Amniotic stem cell (primary cell): ENCODE measurements at places on chromosomes 2 and 18.

- no peak for DNase-seq
These were observed 58.0 kb downstream of the NEDD4L start for GRCh38 chr18:58102018-58102417.

DNA sequence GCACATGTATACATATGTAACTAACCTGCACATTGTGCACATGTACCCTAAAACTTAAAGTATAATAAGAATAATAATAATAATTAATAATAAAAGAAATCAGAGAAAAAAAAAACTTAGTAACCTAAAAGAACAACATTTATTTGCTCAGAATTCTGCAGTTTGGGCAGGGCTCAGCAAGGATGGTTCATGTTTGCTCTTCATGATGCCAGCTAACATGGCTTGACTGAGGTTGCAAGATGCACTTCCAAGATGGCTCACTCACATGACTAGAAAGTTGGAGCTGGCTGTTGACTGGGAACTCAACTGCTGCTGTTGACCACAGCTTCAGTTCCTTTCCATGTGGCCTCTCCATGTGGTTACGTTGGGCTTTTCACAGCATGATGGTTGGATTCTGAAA is 56.4 kb downstream of the KLHL29 start:
- DNase-seq: no peak

DNA sequence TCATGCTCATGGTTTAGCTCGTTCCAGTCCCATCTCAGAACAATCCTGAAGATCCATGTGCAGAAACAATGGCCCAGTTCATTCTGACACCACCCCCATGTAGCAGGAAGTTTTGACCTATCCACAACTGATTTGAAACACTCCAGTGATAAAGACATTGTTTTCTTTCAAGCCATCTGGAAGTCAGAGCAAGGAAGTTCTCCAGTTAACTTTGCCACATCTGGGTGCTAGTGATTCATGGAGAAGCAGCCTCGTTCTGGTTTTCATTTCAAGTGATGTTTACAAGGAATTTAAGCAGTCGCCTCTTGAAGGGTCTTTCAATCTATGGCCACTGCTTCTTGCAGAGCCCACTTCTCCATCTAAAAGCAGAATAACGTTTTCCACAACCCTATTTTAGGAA is 36.6 kb upstream of the TWIST2 start:
- DNase-seq: no peak

- no peak for DNase-seq
These were observed 65.7 kb downstream of the SLC8A1 start for GRCh38 chr2:40386177-40386576.

- DNase-seq: no peak
These were observed 95.9 kb downstream of the CRIM1 start for GRCh38 chr2:36451512-36451911.

DNA sequence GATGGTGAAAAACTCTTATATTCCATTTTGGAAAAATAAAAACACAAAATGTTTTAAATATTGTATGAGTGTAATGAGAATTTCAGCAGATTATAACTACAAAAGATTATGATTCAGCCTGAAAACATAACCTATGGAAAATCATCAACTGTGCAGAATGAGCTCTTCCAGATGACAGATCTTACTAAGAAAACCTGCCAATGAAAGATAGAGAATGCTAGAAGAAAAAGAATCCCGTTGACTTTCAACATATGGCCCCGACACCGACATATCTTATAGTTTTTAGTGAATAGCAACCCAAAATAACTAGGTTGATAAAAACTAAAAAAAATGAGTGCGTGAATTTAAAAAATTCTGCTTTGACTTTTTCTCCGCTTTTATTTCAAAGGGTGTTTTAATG is 178.0 kb downstream of the BABAM2 start:
- no peak for DNase-seq

GRCh38 chr18:2303517-2304238 is 267.6 kb downstream of the METTL4 start:
- DNase-seq: no peak

GRCh38 chr2:183610724-183611123 is 486.5 kb downstream of the NUP35 start:
- no peak for DNase-seq

DNA sequence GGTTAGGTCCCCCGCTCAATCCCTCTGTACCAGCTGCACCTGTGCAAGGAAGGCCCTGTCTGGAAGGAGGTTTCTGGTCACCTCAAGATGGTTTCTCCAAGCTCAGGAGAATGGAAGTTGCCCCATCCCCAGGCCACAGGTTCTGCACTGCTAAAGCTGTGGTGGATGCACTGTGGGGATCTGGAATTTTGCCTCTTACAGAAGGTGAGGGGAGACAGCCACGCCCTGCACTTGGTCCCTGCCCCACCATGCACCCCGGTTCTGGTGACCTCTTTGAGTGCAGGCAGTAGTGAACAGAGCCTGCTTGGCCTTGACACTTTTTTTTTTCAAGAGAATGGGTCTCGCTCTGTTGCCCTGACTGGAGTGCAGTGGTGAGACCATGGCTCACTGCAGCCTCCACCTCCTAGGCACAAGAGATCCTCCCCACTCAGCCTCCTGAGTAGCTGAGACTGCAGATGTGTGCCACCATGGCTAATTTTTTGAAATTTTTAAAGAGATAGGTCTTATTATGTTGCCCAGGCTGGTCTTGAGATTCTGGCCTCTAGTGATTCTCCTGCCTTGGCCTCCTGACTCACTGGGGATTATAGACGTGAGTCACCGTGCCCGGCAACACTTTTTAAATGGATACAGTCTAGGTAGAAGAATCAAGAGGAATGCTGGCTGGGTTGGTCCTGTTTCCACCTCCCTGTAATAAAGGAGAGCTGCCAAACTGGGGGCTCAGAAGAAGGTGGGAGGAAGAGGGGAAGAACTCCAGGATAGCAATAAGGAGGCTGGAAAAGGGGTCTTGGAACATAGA is 5.8 kb upstream of the NT5DC4 start:
- no peak for DNase-seq

GRCh38 chr2:217709478-217710210 is 293.2 kb downstream of the TNS1 start:
- no peak for DNase-seq

DNA sequence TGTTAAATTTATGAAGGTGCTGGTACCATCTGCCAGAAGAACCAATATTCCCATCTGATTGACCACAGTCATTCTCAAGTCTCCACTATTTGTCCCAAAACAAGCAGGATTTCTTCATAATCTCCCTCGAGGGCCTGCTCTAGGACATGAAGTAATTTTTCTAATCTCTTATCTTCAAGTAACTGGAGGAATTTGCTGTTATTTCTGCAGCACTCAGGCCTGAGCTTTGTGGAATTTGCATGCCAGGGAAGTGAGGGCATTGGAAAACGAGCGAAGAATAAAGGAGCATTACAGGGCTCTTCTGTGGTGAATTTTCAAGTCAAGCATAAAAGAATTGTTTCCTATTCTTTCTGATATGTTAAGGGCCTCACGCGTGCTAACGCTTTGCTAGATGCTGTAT is 161.2 kb upstream of the EPAS1 start:
- DNase-seq: no peak

- DNase-seq: no peak
These were observed 13.8 kb downstream of the CYP26B1 start for GRCh38 chr2:72133721-72134407.

DNA sequence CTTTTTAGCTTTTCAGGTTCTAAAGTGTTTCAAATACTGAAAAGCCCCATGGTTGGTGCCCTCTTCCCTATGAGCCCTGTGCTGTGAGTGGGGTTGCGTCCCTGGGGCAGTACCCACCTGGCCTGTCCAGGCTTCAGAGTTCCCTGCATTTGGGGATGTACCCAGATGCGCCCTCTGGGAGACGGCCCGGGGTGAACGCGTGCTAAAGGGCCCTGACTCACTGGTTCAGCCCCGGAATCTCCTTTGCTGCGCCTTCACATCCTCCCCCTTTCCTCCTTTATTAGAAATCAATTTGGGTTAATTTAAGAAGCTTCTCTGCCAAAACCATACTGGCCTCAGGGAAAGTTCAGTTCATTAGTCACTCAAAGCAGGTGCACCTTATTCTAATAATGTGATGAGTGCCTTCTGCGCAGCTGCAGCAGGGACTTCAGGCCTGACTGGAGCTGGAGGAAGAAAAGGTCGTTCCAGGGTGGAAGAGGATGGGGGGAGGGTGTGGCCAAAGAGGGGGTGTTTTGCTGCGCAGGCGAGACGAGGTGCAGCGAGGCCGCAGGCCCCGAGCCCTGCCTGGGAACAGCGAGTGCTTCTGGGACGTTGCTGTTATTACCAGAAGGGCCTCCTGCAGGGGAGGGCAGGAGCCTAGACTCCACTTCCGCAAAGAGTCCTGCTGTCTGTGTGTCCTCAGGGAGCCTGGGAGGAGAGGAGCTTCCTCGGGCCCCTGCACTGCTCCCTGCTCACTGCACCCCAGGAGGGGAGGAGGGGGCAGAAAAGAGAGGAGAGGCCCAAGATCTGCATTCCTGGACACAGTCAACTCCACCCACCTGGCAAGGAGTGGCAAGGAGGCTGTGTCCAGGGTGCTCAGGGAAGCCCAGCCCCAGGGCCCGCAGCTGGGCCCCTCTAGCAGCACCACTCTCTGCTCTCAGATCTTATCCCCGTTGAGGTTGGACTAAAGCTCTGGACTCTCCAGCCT is 223.2 kb upstream of the PXDN start:
- no peak for DNase-seq

- no peak for DNase-seq
These were observed 155.0 kb upstream of the OTX1 start for GRCh38 chr2:62895632-62896009.
